Stimulated activated CD8-positive, alpha-beta memory T cell treated with anti-CD3 and anti-CD28 coated beads, Interleukin-4, amount 100 ng/mL, for 1 hour (primary cell): ENCODE measurements at places on chromosomes 3 and 15.

- no peak for DNase-seq
These were observed 5.6 kb upstream of the MECOM start for GRCh38 chr3:169668957-169669741.

- no peak for DNase-seq
These were observed 124.2 kb downstream of the ASB7 start for GRCh38 chr15:100726421-100727190.

- DNase-seq, result no peak
These were observed 157.8 kb upstream of the LINGO1 start for GRCh38 chr15:77790481-77790880.

DNA sequence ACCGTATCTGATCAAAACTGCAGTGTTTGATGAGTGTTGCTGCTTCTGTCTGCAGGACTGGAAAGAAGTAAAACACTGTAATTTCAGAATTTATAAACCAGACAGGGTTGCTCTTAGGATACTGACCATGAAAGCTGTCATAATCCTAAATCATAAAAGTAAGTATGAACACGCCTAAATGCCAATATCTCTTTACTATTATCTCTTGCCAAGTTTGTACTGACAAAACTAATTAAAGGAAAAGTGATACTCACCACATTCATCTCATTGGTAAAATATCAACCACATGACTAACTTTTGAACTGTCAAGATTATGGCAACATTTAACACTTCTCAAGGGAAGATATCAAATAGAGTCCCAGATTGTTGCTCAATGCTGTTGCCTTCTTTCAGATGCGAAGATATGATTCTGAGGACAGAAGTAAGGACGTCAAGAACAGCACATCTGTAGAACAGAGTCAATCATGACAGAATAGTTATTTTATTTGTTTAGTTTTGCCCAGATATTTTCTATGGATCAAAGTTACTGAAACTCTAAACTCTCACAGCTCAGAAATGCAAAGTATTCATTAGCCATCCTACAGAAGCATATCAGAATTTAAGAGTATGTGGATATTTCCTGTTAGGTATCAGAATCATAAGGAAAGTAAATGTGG is 61.4 kb upstream of the COL8A1 start:
- no peak for DNase-seq

- DNase-seq, result no peak
These were observed 142.0 kb downstream of the IL1RAP start for GRCh38 chr3:190655933-190656332.
